ENCODE measurements at places on chromosomes 13 and 19.

GRCh38 chr19:13986348-13986904 is 19.7 kb downstream of the RFX1 start:
- peak; percentile 98 for DNase-seq

- DNase-seq: no peak
Measured at GRCh38 chr13:32902874-32903273, 113.3 kb upstream of the KL start.

- no peak for DNase-seq
Measured at GRCh38 chr19:19227217-19227616, 15.5 kb downstream of the NCAN start.

- no peak for DNase-seq
Measured at GRCh38 chr19:12982648-12983047, 12.6 kb upstream of the NFIX start.

GRCh38 chr13:95536632-95537241 is 15.8 kb upstream of the CLDN10 start:
- DNase-seq: no peak

GRCh38 chr13:27014406-27015359 is 156.9 kb downstream of the USP12 start:
- no peak for DNase-seq

- no peak for DNase-seq
Measured at GRCh38 chr13:78601124-78601873, 2.1 kb downstream of the POU4F1 start.

GRCh38 chr13:110251193-110251819 is 55.7 kb downstream of the COL4A1 start:
- no peak for DNase-seq

DNA sequence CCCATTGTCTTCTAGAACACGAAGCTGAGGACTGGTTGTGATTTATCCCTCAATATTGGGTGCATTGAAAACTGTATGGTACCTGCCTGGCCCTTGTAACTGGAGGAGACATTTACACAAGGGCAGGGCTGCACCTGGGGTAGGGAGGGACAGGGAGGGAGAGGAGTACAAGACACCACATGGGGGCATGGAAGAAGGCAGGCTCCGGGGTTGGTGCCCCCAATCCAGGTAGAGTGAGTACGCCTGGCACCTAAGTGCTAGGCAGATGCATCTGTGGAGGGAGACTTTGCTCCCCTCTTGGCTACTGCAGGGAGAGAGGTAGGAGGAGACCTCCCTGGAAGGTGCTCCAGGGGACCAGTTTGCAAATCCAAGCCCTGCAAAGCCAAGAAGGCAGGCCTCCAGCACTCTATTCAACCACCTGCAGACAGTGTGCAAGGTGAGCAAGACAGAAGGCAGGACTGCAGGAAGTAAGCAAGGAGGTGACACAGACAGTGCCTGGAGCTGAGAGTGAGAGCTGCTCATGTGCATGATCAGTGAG is 19.4 kb upstream of the UQCRFS1 start:
- no peak for DNase-seq

- DNase-seq: no peak
Measured at GRCh38 chr19:50803633-50804419, 13.6 kb downstream of the ACP4 start.

DNA sequence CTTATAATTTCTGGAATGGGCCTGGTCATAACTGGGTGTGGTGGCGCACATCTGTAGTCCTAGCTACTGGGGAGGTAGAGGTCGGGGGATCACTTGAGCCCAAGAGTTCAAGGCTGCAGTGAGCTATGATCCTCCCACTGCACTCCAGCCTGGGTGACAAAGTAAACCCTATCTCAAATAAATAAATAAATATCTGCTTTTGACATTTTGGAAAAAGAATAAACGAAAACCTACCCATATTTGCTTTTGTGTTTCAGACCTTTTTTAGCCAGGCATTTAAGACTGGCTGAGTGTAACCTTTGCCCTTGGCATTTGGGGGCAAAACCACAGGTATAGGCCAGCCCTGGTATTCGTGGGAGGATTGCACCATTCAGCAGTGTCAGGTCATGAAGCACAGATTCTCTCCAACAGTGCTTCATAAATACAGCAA is 14.8 kb upstream of the RCBTB2 start:
- DNase-seq: no peak

DNA sequence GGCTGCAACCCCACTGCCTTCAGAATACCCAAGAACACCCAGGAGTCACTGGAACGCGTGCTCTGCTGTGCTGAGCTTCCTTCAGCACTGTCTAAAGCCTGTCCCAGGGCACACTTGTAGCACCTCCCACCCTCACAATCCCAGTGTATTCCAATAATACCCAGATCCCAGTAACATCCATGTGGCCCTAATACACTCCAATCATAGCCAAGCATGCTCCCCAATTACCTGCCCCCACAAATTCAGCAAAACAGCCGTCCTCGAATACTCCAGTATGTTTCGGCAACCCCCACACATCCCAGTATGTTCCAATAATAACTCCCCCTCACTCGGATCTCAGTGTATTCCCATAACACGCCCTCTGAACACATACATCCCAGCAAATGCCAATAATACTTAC is 29.2 kb downstream of the SHANK1 start:
- DNase-seq: no peak

DNA sequence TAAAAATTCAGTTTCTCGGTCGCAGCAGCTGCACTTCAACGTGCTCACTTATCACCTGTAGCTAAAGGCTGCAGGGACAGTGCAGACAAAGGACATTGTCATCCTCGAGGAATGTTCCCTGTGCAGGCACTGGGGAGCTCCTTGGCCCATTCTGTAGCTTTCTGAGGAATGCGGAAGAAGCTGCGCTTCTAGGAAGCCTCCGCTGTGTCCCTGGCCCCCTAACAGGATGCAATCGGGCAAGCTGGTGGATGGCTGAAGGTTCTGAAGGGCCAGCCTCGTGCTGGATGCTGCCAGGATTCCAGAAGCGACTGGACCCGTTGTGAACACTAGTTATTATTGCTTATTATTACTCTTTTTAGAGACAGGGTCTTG is 8.1 kb downstream of the ANO8 start:
- no peak for DNase-seq

DNA sequence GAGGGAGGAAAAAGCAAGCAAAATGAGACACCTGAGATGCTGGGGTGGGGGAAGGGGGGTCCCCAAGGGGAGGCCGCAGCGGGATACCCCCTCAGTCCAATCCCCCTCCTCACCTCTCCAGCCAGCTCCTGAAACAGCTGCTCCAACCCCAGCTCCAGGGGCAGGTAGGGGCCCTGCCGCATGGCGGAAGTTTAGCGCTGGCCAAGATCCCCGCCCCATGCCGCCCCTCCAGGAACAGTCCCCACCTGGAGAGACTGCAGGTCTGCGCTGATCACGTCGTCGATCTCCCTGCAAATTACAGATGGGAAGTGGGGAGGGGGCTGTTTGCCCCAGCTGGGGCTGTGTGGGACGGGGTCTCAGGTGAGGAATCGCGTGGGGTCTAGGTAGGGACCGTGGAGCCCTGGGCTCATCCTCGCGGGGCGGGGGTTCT is 9.0 kb downstream of the CAPN12 start:
- no peak for DNase-seq

DNA sequence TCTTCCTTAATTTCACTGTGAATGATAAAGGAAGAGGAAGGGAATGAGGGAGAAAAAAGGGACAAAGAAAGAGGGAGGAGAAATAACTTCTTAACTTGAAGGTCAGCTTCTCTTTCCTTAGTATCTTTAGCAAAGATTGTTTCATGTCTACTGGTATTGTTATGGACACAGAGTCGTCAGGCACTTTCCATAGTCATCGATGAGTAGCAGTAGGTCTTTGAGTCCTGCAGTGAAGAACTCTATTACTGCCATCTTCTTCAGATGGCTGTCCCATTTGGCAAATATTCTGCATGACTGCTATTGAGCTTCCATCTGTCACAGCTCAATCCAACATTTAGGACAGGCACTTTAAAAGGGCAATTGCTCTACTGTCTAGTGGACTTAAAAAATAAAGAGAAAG is 2463.1 kb downstream of the PCDH9 start:
- DNase-seq: no peak

DNA sequence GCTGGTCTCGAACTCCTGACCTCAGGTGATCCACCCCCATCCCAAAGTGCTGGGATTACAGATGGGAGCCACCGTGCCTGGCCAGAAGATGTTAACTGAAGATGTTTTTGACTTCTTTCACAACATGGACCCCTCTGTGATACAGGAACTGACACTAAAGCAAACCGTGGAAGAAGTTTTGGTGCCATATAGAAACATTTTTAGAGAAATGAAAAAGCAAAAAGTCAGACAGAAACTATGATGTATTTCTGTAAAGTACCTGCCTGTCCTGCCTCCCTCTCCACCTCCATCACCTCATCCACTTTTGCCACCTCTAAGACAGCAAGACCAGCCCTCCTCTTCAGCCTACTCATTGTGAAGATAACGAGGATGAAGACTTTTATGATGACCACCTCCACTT is 11.3 kb downstream of the FBXO27 start:
- no peak for DNase-seq

DNA sequence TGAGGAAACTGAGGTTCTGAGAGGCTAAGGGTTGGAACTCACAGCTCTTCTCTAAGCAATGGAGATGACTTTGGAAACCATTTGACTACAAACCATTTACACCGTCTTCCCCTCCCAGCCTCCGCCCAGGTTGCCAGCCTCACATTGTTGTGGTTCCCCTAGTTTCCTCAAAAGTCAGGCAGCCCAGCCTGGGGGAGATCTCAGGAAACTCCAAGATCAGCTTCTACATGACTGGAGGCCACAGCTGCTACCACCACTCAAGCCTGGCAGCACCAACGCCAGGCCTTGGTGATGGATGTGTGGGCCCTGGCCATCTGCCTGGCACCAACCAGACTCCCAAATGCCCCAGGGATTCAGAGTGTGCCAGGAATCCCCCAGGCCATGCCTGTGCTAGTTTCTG is 207.9 kb downstream of the TSHZ3 start:
- DNase-seq: no peak

DNA sequence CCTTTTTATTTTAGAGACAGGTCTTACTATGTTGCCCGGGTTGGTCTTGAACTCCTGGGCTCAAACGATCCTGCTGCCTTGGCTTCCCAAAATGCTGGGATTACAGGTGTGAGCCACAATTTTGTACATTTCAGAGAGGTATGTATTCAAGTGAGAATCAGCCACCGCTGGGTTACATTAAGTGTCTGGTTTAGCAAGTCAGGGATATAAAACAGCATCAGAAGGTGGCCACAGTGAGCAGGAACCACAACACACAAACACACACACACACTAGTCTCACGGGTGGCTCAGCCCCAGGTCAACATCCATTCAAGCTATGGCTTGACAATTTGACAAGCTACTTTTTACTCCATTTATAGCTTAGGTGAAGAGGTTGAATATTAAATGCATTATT is 20.2 kb downstream of the KLK5 start:
- no peak for DNase-seq

- peak; percentile 53 for DNase-seq
Measured at GRCh38 chr19:49436381-49437017, 4.8 kb downstream of the SLC17A7 start.

DNA sequence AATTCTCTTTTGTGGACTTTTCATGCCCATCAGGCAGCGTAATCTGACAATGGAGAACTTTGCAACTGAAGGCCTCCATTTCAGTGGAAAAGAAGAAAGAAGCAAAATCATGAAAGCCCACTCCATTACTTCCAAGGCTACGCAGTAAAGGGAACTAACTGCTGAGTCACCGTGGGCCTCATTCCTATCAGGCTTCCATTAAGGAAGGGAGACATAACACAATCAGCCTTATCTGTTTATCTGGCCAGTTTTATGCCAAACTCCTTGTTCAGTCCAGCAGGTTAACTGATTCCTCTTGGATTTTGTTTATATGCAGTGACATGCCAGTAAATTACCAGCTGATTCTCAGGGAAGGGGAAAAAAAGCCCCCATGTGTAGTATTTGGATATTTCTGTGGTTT is 56.8 kb upstream of the KATNAL1 start:
- no peak for DNase-seq

- DNase-seq: no peak
Measured at GRCh38 chr19:13366529-13367143, 139.6 kb downstream of the CACNA1A start.

- DNase-seq: no peak
Measured at GRCh38 chr19:51695702-51696315, 2.7 kb downstream of the SPACA6 start.

GRCh38 chr13:48411841-48412531 is 927 bp downstream of the LPAR6 start:
- no peak for DNase-seq

DNA sequence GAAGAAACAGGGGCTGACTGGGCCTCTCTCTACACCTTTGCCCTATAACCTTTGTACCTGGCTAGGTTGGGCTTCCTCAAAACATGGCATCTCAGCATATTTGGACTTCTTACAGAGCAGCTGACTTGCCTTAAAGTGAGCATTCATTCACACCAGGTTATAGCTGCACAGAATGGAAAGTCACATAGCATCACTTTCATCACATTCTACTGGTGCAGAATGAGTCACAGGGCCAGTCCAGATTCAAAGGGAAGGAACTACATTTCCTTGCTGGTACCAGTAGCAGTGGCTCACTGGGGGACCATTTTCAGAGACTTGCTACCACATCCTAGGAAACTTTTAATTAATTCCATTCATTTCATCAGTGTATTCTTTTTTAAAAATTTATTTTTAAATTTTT is 20.3 kb upstream of the TPTE2 start:
- no peak for DNase-seq

GRCh38 chr19:13748169-13748828 is 16.0 kb upstream of the MRI1 start:
- DNase-seq: peak; percentile 15

- DNase-seq: no peak
Measured at GRCh38 chr13:49633710-49634109, 5.4 kb downstream of the ARL11 start.

DNA sequence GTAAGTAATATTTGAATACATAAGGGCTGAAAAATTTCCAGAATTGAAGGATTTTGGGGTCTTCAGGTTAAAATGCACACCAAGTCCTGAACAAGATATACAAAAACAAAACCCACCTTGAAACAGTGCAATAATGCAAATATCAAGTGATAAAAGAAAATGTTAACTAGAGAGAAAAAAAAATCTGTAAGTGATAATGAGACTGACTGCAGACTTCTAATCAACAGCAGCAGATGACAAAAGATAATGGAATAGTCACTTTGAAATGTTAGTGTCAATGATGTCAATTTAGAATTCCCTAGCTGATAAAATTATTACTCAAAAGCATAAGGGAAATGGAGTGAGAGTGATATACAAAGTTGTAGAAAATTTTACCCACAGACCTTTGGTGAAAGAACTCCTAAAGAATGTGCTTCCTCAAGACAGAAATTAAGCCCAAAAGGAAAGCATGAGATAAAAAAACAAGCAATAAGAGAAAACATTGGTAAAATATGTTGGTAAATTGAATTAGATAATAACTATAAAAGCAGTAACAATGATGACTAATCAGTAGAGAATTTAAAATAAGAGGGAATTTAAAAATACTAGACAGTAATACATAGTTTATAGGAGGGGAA is 12.4 kb upstream of the DGKH start:
- DNase-seq: no peak

DNA sequence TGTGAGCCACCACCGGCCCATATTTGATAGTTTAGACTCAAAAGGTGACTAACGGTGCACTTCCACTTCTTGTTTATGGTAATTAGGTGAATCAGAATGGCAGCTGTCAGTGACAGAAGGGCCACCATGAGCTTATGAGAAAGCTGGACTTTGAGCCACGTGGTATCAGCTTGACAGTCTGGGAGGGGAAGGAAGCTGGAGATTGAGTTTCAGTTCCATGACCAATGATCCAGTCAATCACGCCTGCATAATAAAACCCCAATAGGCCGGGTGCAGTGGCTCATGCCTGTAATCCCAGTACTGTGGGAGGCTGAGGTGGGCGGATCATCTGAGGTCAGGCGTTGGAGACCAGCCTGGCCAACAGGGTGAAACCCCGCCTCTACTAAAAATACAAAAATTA is 8.2 kb downstream of the EID2B start:
- DNase-seq: no peak

GRCh38 chr13:80901530-80901929 is 560.6 kb upstream of the SPRY2 start:
- DNase-seq: no peak
